HS-5 (cell line): ENCODE measurements at places on chromosomes 6 and 20.
A peak's percentile ranks its signal among the peaks of the same experiment; 100 is the strongest.

- DNase-seq: no peak
These were observed 39.7 kb downstream of the KCNQ2 start for GRCh38 chr20:63432577-63433325.

DNA sequence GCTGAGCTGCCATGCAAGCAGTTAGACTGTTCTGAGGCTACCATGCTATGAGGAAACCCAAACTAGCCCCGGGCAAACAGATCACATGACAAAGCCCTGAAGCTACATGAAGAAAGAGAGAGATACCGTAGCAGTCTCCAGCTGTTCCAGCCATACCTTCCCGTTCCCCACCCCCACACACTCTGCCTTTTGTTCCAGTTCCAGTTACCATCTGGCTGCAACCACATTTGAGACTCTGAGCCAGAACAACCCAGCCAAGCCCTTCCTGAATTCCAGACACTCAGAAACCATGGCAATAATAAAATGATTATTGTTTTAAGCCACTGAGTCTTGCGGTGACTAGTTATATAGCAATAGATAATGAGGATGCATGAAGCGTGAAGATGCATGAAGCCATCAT lies 28.3 kb downstream of the RIN2 start:
- no peak for DNase-seq

DNA sequence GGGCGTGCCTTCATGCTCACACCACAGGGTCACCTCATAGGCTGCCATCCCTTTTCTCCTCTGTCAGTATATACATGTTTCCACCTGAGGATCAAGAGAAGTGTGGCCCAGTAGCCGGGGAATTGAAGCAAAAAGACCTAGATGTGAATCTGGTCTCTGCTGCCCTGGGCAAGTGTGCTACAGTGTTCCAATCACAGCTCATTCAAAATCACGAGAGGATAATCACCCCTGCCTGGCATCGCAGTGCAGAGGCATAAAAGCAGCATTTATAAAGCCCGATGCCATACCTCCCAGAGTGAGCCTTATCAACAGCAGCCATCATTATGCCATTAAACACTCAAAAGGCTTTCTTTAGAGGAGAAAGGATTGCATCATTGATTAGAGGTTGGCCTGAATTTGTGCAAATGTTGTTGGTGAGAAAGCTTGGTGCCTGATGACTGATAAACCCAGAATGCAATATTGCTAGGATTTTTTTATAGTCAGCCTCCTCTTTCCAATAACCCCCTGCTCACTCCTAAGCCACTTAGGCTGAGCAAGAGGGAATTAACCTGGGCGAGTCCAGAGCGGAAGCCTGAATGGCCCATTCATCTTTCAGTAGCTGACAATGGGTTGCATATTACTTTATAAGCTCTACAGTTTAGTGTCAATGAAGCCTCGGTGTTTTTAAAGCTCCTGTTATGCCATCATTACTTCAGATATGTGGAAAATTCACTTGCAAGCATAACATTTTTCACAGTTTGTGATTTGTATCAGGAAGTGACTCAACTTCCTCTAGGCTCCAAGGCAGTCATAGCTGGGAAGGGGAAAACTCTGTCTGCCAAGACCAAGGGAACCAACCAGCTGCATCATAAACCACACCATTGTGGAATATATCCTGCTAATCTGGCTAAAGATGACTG lies 92.5 kb upstream of the NXT1 start:
- peak; percentile 80 for DNase-seq

- DNase-seq: peak; percentile 61
These were observed 65.7 kb downstream of the PSMG4 start for GRCh38 chr6:3324262-3324942.

GRCh38 chr20:12597551-12597950 lies 411.2 kb upstream of the SPTLC3 start:
- no peak for DNase-seq

DNA sequence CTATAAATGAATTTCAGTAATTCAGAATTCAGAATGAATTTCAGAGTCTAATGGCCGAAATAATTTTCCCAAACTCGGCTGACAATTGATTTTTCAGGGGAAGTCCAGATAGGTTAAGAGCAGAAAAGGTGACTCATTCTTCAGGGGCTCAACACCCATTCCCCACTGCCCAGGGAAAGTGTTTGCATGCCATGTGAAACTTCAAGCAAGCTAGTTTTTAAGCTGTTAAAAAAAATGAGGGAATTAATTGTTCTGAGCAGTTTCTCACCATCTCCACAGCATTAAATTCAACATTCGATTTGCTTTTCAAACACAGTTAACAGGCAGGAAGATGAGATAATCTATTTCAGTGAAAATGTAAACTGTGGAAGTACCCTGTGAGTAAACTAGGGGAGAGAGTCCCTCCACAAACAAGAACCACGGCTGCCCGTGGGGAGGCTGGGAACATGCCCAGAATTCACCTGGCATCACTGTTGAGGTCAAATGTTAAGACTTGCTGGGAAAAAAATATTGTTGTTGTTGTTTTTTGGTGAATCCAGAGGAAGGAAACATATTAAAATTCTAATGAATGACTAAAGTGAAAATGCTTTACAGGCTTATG lies 650.8 kb upstream of the AGPAT4 start:
- no peak for DNase-seq

DNA sequence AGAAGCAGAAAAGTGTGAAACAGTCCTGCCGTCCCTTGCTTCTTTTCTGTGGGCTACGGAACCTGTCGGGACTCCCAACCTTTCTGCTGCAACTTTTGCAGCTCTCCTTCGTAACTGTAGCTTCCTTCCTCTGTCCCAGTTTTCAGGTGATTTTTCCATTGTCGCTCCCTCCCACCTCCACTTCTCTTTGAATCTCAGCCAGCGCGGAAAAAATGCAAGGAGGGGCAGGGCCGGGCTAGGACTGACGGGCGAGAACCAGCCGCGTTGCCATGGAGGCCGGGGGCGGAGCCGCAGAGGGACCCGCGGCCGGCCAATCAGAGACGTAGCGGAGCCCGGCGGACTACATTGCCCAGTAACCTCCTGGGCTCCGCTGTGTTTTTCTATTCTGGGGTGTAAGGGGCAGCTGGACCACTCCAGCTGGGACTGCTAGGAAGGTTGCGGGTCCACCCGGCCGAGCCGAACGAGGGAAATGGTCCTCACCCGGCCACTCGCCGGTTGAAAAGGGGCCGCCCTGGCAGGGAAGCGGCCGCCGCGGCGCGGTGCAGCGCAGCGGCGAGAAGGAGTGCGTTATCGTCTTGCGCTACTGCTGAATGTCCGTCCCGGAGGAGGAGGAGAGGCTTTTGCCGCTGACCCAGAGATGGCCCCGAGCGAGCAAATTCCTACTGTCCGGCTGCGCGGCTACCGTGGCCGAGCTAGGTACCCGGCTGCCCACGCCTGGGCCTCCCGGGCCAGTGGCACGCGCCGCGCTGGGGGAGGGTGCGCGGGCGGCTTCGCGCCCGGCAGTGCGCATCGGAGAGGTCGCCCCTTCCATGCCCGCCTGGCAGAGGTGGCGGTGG lies at the start of the genes CYP39A1 and SLC25A27:
CYP39A1 (minus strand) TSS at position 216 of the 836 bp plus-strand sequence. CDS start 236 bp downstream, outside the sequence.
SLC25A27 (plus strand) TSS at position 373 of the 836 bp plus-strand sequence; CDS start at position 591, 218 bp downstream.
- DNase-seq: peak; percentile 41

- no peak for DNase-seq
These were observed 339.1 kb downstream of the UTRN start for GRCh38 chr6:144624246-144624645.

DNA sequence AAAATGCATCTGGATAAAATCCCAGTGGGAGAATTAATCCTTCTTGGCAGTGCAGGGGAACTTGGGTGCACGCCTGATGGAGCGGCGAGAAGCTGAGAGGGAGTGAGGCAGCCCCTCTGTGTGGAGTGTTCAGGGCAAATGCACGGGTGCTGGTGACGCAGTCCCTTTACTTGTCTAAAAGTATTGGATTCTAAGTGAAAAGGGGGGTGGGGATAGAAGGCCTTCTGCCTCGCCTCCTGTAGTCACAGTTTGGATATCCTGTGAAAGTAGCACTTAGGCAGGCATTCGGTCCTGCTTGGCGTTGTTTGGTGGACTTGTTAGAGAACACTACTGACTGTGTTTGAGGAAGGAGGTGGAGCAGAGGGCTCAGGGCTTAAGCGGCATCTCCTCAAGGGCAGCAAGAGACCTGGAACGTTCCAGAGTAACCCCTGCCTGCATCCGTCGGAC lies 39.3 kb downstream of the PHACTR3 start:
- no peak for DNase-seq

GRCh38 chr20:50850721-50851286 lies 55.9 kb downstream of the BCAS4 start:
- DNase-seq: no peak

GRCh38 chr20:43752561-43753301 lies 25.9 kb upstream of the GTSF1L start:
- DNase-seq: peak; percentile 92

GRCh38 chr6:31308845-31309175 lies 36.9 kb upstream of the HLA-C start:
- no peak for DNase-seq

DNA sequence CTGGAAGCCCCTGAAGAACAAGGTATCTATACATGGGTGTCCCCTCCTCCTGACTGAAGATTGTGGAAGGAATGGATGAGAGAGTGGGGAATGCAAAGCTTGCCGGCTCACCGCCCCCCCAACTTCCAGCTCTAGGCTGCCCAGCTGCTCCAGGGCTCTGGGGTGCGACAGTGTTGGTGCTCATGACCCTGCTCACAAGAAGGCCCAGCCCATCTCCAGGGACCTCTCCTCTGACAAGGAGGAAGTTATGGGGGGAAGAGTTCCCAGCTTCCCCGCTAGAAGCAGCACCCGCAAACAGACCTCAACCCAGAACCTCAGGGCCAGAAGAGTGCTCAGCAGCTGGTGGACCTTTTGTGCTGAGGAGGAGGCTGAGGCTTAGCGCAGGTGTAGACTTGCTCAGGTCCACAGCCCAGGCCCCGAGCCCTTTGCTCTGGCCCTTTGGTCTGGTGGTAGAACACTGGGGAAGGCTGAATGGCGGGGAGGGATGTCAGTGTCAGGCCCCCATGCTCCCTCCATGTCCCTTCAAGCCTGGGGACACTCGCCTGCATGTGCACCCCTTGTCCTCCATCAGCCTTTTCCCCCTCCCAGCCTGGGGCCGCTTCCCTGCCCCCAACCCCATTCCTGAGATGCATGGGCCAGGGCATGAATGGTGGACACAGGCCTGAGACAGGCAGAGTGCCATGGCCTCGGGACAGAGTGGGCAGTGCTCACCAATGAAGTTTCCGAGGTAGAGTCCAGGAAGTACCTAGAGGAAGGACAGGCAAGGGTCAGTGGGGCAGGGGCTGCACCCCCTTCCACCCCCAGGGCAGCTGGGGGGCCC lies 1.3 kb downstream of the DUSP15 start:
- no peak for DNase-seq

DNA sequence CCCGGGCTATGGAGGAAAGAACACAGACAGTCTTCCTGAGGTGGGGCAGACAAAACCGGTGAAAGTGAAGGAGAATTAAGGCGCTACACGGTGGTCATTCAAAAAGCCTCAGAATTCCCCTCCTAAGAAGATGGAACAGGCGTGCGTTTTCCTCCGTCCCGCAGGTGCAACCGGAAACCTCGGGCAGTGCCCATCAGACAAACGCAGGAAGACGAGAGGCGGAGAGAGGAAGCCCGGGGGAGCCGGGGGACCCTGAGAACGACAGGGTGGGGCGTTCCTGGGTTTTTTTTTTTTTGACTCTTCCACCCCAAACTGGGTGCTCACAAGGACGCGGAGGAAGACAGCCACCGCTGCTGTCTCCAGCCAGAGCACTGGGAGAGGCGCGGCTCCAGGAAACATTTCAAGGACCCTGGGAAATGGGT lies 25.4 kb downstream of the TTLL2 start:
- no peak for DNase-seq

DNA sequence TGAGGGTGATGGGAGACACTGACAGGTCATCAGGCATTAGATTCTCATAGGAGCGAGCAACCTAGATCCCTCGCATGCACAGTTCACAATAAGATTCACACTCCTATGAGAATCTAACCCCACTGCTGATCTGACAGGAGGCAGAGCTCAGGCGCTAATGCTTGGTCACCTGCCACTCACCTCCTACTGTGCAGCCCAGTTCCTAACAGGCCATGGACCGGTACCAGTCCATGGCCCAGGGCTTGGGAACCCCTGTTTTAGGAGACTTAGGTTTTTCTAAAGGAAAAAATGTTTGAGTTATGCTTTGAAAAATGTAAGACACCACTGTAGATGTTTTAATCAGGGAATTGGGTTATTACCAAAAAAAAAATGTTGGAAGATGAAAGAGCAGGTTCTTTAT lies 6.7 kb downstream of the HLA-E start:
- no peak for DNase-seq

DNA sequence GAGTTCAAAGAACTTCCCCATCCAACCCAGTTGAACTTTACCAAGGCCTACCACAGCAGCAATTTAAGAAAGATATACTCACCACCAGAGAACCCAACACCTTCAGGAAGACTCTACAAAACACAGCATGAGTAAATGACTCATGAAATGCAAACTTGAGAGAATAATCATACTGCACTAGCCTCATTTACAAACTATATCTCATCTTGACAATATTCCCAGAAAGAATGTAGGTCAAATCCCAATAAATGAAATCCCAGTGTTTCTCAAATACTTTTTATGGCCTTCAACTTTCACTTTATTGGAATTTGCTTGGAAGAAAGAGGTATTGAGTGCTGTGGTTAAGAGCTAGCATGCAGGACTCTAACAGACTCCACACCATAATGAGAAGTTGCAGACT lies 60.0 kb downstream of the FYN start:
- DNase-seq: peak; percentile 65

DNA sequence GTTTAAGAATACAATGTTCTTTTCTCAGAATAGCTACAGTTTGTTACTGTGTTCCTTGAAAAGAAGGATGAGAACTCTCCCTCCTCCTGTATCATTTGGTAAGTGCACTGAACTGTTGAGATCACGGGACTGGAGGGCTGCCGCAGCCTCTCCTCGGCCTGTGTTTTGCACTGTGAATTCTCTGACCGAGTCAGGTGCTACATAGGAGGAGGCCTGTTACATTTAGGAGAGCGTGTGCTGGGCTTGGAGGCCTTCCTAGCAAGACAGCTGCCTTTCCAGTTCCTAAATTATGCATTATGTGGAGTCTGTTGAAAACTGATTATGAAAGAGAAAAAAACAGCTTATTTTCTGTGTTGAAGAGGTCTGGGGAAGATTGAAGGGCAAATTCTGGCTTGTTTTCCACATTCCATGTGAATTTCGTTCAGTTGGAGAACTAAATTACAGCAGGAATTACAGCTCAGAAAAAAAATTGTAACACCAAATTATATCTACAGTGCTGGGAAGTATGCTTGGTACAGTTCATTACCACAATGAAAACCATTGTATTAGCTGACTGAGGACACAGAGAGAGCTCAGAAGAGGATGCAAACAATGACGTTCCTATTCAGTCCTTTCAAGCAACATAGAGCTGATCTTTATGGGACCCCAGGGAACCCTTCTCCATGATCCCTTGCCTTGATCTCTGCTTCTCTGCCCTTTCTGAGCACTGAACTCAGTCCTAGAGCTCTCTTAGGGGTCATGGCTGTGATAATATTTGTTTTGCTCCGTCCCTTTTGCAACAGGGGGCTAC lies 2.8 kb downstream of the TMC2 start:
- DNase-seq: no peak
